Thoracic aorta endothelial cell (primary cell): ENCODE measurements at places on chromosomes 7 and 10. TPM values are rescaled to one million over a fixed set of nuclear protein-coding genes. Genes with fewer than 3 reads are reported as not detected.

Gene OGDH
- 58.6 and 72.6 TPM in 2 replicates for total RNA-seq

Gene CYP2C19
- not detected in 2 replicates for total RNA-seq

Gene TUBAL3
- 0.57 and 0.66 TPM in 2 replicates for total RNA-seq

Gene ANKRD22
- not detected in 2 replicates for total RNA-seq

Gene FFAR4
- not detected in 2 replicates for total RNA-seq

Gene NUDT1
- 11.4 and 13.6 TPM in 2 replicates for total RNA-seq
